ENCODE measurements at places on chromosomes 11 and 22. TPM values are rescaled to one million over a fixed set of nuclear protein-coding genes. Genes with fewer than 3 reads are reported as not detected.

Gene PAMR1
- 10.9 TPM for total RNA-seq

Gene SMC1B
- total RNA-seq = 0.20 TPM

- DNase-seq = no peak
Measured at GRCh38 chr22:40479887-40480538, 109.6 kb downstream of the SGSM3 start.

- no peak for DNase-seq
Measured at GRCh38 chr11:692824-693414, 2.1 kb downstream of the DEAF1 start.
